SJSA1 (cell line): ENCODE measurements at places on chromosomes 11 and 22. TPM values are rescaled to one million over a fixed set of nuclear protein-coding genes. Genes with fewer than 3 reads are reported as not detected.

GRCh38 chr22:25403811-25404471, 160.5 kb upstream of the GRK3 start:
- DNase-seq = no peak

GRCh38 chr11:40689823-40690222, 769.6 kb downstream of the LRRC4C start:
- DNase-seq = no peak

- DNase-seq = no peak
These were observed 1099.2 kb downstream of the LRRC4C start for GRCh38 chr11:40360206-40360798.

DNA sequence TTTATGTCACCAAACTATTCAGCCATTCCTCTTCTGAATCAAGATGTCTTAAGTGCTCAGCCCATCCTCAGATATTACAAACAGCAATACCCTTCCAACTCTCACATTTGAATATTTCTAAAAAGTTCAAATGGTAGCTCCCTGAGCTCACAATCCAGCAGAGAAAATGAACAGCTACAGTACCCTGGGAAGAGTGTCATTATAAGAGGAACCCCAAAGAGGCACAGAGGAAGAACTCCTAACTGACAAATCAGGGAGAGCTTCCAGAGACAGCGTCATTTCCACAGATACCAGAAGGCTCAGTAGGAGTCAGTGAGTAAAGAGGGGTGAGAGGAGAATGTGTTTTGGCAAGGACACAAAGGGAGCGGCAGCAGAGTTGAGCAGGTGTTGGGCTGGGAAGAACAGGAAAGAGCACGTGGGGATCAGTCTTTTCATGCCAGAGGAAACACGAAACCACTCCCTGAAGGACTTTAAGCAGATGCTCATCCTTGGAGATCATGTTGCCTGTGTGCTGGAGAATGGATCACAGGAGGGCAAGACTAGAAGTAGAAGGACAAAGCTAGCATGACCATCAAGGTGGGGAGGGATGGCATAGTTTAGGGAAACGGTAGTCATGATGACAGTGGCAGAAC, 4.3 kb downstream of the CLTCL1 start:
- no peak for DNase-seq

GRCh38 chr22:37569921-37570660, 9.8 kb downstream of the LGALS2 start:
- DNase-seq = no peak

DNA sequence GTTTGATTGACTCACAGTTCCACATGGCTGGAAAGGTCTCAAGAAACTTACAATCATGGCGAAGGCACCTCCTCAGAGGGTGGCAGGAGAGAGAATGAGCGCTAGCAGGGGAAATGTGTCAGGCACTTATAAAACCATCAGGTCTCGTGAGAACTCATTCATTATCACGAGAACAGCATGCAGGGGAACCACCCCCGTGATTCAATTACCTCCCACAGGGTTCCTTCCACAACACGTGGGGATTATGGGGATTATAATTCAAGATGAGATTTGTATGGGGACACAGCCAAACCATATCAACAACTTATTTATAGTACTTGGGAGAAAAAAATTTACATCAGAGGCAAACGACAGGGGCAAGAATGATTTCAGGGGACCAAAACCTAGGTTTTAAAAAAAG, 3.0 kb downstream of the ME3 start:
- no peak for DNase-seq

DNA sequence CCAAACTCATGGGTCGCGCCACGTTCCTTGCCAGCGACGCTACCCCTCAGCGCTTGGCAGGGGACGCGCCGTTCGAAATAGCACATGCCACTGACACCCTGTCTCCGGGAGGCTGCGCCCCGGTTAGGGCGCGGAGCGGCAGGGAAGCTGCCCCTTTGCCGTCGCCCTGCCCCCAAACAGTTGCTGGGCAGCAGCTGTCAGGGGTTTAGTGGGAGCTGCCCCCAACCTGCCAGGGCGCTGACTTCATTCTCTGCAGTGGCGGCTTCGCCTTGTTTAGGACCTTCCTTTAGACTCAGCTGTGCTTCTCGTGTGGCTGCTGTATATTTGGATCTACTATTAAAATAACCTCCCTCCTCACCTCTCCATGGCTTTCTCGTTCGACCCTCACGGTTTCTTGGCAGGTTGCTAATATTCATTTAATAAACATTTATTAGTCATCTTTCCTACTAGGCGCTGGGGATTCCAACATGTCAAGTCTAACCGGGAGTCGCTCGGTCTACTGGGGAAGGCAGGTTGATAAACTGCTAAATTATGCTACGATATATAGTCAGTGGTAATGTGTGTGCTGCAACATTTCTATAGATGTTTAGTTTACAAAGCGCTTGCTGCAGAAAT, 782 bp downstream of the TMEM109 start:
- DNase-seq = no peak

- no peak for DNase-seq
These were observed 307 bp upstream of the MRPL16 start for GRCh38 chr11:59810911-59811259.

DNA sequence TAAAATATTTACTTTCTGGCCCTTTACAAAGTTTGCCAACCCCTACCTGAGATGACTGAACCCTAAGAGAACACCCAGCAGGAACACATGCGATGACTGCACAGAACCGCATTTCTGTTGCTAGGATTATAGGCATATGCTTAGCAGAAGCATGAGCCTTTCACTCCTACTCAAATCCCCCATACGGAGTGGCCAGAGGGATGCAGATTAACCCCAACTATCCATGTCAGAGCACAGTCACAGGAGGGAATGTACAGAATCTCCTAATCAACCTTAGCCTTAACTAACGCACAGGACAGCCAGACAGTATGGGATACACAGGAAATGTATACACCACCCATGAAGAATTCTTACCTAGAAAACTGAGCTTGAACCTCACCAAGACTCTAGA, 6.2 kb downstream of the HPS4 start:
- DNase-seq = no peak

- DNase-seq = no peak
These were observed 90.3 kb downstream of the RPL27A start for GRCh38 chr11:8772571-8773519.

DNA sequence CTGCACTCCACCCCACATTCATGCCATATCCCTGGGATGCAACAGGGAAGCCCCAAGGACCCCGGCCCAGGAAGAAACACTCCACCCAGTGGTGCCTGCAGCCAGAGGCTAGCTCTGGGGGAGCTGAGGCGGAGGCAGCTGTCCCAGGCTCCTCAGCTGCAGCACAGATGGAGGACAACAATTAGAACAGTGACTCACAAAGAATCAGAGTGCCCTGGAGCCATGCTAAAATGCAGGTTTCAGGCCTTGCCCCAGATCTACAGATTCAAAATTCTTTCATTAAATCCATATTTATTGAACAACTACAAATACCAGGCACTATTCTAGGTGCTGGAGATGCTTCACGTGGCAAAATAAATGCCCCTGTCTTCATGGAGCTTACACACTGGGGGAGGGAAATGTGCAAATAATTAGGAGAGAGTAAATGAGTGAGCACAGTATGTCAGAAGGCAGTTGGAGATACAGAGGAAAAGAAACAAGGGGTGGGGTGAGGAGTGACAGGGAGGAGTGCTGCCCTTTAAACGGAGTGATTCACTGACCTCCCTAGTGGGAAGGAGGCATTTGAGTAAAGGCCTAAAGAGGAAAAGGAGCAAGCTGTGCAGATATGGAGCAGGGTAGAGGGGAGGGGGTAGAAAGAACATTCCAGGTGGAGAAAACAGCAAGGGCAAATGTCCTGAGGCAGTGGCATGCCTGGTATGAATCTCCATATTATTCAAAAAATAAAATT, 73.3 kb upstream of the CSNK2A3 start:
- peak; percentile 14 for DNase-seq

Gene CNTN5
- not detected in 2 replicates for total RNA-seq

Gene C11orf21
- total RNA-seq = 0.11 TPM in 1 of 2 replicates, not detected in the other

Gene ADAMTS15
- total RNA-seq = 1.2 and 1.3 TPM in 2 replicates
